Aorta (tissue), 5 donors: ENCODE measurements at places on chromosomes 1 and 21. TPM values are rescaled to one million over a fixed set of nuclear protein-coding genes. Genes with fewer than 3 reads are reported as not detected.

- no peak for DNase-seq
Measured at GRCh38 chr1:34460193-34460592, 283.5 kb downstream of the C1orf94 start.

DNA sequence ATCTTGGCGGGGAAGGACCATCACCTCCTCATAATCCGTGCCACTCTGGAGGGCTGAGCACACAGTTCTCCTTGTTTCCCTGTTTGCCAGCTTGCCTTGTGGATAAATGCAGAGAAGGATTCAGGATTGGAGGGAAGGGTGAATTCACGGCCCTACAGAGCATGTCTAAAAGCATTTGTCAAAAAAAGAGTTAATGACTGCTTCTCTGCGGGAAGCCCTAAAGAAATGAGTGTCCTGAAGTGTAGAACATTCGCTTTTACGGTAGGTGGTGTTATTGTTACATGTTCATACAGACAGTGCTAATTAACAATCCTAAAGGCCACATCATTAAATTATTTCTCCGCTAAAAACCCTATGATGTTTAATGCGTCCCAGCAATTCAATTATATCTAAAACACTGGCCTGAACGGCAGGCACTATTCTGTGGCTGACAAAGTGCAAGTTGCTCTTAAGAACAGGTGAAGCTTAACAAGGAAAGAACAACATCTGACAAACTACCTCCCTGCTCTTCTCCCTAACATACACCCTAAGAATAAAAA is 112.3 kb upstream of the NFIA start:
- DNase-seq, result no peak

The SOX13 gene
- 40.9 TPM for total RNA-seq

The PARS2 gene
- 3.0 TPM for total RNA-seq

- no peak for DNase-seq
Measured at GRCh38 chr1:156953571-156953970, 33.1 kb downstream of the LRRC71 start.

- no peak for DNase-seq
Measured at GRCh38 chr1:57003398-57004139, 37.8 kb upstream of the C8B start.

The PLA2G2A gene
- total RNA-seq, result 2,513 TPM

- peak; percentile 74 for DNase-seq
Measured at GRCh38 chr1:2786329-2787162, 14.9 kb downstream of the TTC34 start.

- no peak for DNase-seq
Measured at GRCh38 chr1:85166351-85166750, 34.5 kb downstream of the SYDE2 start.

The FYB2 gene
- not detected for total RNA-seq

DNA sequence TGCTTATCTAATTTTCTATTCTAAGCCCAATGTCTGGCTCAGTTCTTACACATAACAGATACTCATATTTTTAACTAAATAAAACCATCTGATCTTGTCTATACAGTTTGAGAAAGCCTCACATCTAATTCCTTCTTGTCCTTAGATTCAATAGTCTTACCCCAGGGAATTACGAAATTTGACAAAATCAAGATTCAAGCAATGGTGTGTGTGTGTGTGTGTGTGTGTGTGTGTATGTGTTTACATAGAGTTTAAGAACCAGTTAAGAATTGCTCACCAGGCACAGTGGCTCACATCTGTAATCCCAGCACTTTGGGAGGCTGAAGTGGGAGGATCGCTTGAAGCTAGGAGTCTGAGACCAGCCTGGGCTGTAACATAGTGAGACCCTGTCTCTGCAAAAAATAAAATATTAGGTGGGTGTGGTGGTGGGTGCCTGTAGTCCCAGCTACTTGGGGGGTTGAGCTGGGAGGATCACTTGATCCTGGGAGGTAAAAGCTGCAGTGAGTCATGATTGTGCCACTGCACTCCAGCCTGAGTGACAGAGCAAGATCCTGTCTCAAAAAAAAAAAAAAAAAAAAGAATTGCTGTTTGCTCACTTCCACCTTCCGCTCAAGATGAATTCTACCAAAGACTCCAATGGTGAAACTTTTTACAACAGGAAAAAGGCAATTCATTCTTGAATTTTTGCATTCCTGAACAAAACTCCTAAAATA is 6.2 kb downstream of the WDR64 start:
- no peak for DNase-seq

DNA sequence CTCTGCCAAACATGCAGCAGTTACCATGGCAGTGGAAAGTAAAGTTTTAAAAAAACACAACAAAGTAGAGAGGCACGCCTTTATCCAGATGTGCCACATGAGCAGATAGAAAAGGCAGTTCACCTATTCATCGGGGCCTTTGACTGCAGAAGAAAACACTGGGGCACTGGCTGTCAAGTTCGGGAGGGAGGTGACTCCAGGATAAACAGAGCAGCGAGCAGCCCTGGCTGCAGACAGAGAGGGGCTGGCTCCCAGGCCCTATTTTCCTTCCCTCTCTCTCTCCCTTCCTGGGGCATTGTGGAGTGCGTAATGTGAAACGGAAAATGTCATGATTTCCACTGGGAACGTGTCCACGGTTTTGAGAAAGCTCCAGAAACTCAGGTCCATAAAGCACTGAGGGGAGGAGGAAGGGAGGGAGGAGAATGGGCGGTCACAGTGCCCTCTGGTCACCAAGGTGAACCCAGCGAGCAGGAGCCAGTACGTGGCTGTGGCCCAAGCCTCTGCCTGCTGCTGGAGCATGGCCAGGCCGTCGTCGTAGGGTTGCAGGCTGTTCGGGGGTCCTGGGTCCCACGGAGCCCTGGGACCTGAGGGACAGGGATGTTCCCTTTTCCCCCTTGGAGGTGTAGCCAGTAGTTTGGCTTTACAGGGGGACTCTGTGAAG is 114.7 kb upstream of the IRF2BP2 start:
- DNase-seq, result peak; percentile 89

DNA sequence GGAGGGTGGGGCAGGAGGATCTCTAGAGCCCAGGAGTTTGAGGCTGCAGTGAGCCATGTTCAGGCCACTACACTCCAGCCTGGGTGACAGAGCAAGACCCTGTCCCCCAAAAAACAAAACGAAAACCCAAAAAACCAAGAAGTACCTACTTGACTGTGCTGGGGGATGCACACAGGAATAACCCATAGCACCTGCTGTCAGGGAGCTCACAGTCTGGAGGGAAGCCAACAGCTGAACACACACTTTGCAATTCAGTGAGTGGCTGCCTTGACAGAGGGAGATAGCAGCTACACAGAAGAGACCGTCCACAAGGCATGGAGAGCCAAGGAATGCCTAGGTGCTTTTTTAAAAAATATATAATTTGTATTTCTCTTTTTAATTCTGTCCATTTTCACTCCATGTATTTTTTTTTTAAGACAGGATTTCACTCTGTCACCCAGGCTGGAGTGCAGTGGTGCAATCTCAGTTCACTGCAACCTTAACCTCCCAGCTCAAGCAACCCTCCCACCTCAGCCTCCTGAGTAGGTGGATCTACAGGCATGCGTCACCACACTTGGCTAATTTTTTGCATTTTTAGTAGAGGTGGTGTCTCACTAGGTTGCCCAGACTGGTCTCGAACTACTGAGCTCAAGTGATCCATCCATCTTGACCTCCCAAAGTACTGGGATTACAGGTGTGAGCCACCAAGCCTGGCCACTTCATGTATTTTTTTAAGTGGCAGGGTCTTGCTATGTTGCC is 68.7 kb downstream of the NID1 start:
- DNase-seq, result no peak

DNA sequence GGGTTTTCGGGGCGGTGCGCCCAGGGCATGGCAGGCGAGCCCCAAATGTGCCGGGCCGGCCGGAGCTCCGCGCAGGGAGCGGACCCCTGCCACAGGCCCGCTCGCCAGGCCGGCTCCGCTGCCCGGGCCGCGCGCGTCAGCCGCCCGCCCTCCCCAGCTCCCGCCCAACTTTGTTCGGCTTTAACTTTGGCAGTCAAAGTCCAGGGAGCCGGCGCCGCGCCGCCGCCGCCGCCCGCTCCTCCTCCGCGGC is 488 bp downstream of the SLC35D1 start:
- DNase-seq, result peak; percentile 89

- no peak for DNase-seq
Measured at GRCh38 chr1:30418939-30419720, 304.3 kb downstream of the MATN1 start.
